ENCODE measurements at places on chromosomes 16 and 17. TPM values are rescaled to one million over a fixed set of nuclear protein-coding genes. Genes with fewer than 3 reads are reported as not detected.

KCTD19 gene
- total RNA-seq = 0.13 TPM

SPATA32 gene
- total RNA-seq = 0.81 TPM

KARS1 gene
- total RNA-seq = 183 TPM

WIPI1 gene
- 12.0 TPM for total RNA-seq

ABCA10 gene
- total RNA-seq = not detected

PRSS22 gene
- total RNA-seq = 2.4 TPM

PHOSPHO1 gene
- total RNA-seq = 0.31 TPM
